ENCODE measurements at places on chromosomes 4 and X.

- peak; percentile 31 for DNase-seq
Measured at GRCh38 chrX:4905576-4905975, 1192.1 kb upstream of the PRKX start.

DNA sequence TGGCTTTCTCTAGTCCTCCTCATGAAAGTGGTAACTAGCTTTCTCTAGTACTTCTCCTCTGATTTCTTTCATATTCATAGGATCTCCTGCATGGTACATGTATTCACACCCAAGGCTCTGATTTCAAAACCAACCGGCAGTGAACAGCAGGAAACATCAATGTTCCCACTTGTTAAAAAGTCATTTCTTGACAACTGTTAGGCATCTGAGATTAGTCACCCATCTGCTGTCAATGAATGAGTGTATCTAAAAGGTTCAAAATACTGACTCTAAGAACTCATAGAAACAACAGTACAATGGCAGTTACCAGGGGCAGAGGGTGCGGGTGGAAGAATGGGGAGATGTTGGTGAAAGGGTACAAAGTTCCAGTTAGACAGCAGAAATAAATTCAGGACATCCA, 31.5 kb upstream of the PUDP start:
- DNase-seq = no peak

DNA sequence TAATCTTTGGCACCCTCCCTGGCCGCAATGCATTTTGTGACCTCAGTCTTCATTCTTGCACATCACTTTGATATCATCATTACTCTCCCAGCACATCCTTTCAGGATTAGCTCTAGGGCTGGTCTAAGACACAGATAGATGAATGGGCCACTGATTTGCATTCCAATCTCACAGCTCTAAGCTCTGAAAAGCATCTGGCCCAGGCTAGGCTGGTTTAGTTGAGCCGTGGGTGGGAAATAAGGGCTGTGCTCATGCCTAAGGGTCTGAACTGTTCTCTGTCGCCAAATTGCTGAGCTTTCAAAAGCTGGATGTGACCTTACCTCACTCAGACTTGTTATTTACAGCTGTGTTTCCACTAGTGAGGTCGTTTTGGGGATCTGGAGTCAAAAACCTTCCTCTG, 30.0 kb upstream of the SLC9A7 start:
- no peak for DNase-seq

DNA sequence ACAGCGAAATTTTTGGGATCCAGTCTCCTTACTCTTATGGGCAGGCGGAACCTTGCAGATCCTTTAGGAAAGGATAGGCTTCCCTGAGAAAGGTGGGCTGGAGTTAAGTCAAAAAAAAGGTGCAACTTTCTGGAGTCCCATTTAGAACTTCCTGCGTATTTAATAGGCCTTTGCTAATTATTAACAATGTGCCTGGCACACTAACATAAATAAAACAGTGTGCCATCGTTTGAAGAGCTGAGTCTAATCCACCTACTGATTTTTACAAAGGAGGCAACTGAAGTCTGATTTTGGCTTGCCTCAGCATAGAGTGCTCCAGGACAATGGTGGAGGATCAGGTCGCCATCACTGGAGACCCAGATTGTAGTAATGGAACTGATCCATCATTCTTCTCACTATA, 15.7 kb downstream of the PLS3 start:
- no peak for DNase-seq

DNA sequence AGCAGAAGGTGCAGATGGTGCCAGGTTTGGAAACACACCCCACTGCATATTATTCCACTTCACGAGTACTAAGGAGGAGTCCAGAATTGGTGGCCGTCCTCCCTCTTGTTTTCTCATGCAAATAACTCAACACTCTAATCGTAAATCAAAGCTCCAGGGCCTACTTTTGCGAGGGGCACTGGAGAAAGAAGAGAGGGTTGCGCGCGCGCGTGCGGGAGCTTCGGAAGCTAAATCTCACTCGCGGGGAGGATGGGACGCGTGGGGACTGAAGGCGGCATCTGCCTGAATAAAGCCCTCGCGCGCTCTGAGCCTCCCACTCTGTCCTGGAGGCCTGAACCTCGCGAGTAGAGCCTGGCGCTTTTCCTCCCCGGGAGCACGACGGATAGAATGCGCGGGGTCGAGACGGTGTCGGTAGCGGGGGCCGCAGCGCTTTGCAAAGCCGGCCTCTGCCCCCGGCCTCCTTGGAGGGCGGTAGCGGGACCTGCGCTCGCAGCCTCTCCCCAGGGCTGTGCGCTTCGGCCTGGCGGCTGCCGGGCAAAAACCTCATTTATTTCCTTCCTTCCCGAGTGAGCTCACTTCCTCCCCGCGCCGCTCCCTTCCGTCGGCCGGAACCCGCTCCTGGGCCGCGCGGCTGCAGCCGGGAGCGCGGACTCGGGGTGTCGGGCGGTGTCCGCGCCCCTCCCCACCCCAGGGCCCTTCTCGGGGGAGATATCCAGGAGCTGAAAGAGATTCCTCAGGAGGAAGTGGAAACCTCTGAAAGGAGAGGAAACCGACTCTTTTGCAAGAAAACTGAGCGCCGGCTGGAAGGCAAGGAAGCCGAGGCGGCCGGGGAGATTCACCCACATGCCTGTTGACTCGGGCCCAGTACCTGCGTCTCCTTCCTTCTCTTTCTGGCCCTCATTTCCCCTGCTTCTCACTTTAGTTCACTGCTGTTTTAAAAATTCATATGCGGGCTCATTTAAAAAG, 20.7 kb downstream of the HAND2 start:
- DNase-seq = no peak
